ENCODE measurements at places on chromosomes 13 and 19.
A peak's percentile ranks its signal among the peaks of the same experiment; 100 is the strongest.

DNA sequence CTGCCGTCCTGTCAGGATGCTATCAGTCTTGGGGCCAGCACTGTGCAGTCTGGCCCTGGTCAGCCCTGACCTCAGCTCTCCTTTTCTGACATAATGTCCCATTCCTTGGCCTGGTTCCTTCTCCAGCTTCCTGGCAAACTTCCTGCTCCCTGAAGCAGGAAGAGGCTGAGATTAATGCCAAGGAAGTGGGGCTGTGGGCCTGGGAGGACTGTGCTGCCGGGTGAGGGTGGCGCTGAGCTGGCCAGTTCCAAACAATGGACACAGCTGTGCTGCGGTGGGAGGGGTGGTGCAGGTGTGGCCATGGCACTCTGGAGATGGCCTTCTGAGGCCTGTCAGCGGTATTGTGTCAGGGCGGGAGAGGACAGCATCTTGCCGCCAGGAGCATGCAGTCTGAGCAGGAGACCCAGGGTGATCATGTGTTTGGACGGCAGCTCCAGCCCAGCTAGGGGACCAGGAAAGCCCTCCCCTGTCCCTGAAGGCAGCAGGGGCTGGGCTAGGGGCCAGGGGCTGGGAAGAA lies 30.9 kb downstream of the TUBA3C start:
- DNase-seq: no peak

- no peak for DNase-seq
Observed at GRCh38 chr13:72542241-72542640, 185.2 kb downstream of the MZT1 start.

- peak; percentile 99 for DNase-seq
Observed at GRCh38 chr19:49415102-49415809, 8.0 kb downstream of the PTH2 start.

GRCh38 chr19:16343156-16343555 lies 18.5 kb downstream of the KLF2 start:
- DNase-seq: no peak

- DNase-seq: no peak
Observed at GRCh38 chr13:46756977-46757376, 40.0 kb downstream of the ESD start.

DNA sequence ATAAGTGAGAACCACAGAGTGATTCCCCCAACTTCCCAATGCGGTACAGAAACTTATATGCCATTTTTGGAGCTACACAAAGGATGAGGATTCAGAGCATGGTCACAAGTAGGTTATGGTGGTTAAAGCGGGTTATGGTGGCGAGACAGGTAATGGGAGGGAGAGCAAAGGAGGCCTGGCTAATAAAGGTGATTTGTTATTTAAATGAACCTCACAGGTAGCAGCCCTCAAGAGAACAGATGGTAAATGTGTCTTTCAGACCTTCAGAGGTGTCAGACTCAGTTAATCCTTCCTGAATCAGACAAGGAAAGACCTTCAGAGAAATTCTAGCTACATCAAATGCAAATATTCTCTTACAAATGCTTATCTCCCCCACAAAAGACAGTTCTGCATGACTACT lies 1971.4 kb downstream of the OLFM4 start:
- DNase-seq: no peak

DNA sequence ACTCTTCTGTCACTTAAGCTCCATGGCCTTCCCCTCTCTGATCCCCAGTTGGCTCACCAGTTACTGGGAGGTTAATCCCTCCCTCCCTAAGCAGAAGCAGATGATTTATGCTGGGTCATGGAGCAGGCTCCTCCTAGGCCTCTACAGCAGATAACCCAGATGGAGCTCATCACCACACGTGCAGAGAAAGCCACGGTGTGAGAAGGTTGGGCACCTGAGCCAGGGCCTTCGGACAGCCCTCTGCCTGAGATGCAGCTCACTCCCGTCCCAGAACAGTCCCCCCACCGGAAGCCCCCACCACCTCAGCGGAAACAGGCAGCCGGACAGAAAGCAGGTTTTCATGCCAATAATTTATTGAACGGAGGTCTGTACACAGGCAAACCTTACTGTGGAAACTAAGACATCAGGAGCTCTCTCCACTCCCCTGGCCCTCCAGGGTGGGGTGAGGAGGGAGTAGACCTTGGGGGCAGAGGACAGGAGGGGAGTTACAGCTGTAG lies 9.8 kb downstream of the ZNF526 start:
- DNase-seq: no peak

- peak; percentile 85 for DNase-seq
Observed at GRCh38 chr19:3366753-3367627, 607 bp downstream of the NFIC start.

DNA sequence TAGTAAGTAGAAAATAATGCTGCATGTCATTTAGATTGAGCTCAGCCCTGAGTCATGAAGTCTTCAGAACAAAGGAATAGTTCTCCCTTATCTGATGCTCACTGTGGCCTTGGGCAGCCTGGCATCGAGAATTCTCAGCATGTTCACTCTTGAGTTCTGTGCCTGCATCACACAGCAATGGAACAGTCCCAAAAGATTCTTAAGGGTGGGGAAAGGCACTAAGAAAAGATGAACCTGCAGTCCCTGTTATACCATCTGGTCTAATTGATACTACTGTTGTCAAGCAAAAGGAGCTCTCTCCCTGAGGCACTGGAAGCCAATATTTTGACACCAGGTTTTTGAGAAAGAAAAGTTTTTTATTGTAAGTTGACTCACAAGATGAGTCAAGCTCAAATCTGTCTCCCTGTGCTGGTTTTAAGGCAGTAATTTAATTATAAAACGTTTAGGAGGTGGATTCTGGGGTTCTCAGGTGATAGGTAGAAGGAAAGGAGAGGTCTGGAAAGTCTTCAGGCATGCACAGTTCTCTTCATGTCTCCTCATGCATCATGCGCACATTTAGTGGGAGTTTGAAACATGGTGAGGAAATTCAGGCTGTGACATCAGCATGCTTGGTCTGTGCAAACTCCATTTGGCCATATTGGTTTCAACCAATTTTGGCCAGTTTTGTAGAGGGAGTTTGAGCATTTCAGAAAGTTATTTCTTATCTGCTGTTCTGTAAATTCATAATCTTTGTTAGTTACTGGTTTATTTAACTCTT lies 38.1 kb upstream of the ZNF766 start:
- DNase-seq: no peak

GRCh38 chr13:93318534-93319254 lies 92.1 kb downstream of the GPC6 start:
- DNase-seq: peak; percentile 65

GRCh38 chr19:32550666-32551065 lies 30.3 kb upstream of the PDCD5 start:
- DNase-seq: no peak

GRCh38 chr19:13301627-13302334 lies 151.6 kb downstream of the IER2 start:
- DNase-seq: no peak

- DNase-seq: peak; percentile 63
Observed at GRCh38 chr13:31803311-31803710, 64.0 kb downstream of the RXFP2 start.

DNA sequence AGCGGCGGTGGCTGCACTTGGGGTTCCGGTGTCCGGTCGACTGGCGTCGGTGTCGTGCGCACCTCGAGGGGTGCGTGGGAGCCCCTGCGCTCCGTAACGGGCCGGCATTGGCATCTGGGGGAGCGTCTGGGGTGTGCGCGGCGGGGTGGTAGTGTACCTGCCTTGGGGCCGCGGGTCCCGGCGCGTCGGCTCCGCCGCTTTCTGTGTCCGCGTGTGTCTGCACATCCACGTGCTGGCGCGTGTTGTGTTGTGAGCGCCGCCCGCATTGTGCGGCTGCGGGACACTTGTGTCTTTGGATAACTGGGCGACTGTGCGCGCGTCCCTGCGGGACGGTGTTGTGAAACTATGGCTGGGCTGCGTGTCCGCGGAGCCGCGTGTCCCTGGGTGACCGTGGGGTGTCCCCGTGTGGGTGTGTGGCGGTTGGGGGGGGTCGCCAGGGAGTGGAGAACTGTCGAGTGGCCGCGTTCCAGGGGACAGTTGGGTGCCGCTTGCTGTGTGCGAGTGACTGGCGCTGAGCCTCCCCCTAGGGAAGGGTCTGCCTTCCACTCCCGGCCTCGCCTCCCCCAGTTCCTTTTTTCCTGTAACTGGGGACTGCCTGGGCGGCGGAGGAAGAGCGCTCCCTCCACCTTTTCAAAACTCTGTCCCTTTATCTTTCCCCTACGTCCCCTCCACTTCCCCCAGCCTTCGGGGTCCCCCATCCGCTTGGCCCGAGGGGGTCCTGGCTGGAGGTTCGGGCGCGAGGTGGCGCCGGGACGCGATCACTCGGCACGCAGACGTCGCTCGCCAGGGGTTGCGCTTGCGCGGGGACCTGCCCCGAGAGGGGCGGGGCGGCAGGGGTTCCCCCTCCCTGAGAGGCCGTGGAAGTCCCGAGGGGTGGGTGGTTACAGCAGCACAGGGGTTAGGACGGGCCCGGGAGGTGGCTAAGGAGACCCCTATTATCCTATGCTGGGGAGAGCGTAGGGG lies 5.7 kb upstream of the NFIC start:
- peak; percentile 82 for DNase-seq

GRCh38 chr13:95783747-95784146 lies 106.8 kb downstream of the DNAJC3 start:
- DNase-seq: no peak

- DNase-seq: peak; percentile 27
Observed at GRCh38 chr19:35430409-35431144, 17.5 kb upstream of the FFAR2 start.

DNA sequence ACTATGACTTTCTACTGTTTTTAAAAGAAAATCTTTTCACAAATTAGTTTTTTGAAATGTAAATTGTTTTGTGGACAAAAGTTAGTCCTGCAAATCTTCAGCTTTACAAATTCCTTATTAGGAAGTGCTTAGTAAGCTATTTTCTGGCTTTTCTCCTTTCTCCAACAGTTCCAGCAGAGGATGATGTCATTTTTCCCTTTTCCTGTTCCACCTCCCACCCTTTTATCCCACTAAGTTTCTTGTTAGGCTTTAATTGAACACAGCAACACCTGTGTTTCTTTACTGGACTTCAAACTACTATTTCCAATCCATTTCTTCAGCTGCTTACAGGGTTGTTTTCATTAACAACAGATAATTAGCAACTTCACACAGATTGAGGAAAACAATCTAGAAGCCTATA lies 389.2 kb downstream of the NDFIP2 start:
- no peak for DNase-seq

DNA sequence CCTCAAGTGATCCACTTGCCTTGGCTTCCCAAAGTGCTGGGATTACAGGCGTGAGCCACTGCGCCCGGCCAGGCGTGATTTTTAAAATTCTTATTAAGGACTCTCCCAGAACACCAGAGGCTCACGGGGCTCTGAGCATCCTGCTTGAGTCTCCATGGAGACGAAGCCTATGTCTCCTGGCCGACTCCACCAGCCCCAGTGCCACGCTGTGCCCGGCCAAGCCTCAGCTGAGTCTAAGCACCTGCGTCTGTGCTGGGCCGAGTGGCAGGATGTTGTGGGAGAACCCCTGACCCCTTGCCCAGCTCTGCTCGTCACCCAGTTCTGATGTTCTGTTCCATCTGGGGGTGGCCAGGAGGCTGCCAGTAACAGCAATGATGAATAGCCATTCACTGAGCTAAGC lies 3.9 kb upstream of the CELF5 start:
- no peak for DNase-seq

GRCh38 chr13:51823359-51823758 lies 19.4 kb upstream of the DHRS12 start:
- no peak for DNase-seq

GRCh38 chr19:42370626-42371175 lies 19.4 kb downstream of the CNFN start:
- peak; percentile 22 for DNase-seq

DNA sequence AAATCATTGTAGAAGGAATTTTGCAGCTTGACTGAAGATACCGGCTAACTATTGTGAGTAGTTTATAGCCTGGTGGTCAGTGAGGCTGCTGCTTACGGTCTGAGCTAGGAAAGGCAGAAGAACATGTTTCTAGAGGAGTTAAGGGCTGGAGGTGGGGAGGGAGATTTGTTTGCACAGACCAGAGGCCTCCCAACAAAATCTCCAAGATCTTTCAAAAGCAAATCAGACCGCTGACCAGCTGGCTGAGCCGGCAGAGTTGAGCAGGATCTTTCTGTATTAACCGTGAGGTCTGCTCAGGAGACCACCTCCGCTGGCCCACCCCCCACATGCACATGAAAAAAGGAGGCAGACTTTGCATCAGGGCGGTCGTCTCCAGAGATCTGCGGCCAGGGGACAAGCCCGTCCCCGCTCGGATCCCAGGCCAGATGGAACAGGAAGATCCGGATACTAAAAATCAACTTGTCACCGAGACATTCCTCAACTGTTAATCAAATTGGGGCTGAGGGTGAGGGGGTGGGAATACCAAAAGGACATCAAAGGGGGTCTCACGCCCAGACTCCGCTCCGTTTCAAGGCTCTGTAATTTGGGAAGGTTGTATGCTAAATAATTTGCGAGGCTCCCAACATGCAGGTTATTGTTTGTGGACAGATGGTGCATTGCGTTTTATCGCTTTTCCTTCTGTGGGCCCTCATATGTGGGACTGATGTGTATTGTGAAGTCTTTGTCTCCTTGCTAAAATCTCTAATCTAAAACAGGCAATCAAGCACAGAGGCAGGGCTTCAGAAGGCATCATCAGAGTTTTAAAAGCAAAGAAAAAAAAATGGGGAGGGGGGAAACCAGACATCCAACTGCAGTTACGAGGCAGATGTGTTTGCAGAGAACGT lies 319.0 kb downstream of the ZNF536 start:
- DNase-seq: no peak

DNA sequence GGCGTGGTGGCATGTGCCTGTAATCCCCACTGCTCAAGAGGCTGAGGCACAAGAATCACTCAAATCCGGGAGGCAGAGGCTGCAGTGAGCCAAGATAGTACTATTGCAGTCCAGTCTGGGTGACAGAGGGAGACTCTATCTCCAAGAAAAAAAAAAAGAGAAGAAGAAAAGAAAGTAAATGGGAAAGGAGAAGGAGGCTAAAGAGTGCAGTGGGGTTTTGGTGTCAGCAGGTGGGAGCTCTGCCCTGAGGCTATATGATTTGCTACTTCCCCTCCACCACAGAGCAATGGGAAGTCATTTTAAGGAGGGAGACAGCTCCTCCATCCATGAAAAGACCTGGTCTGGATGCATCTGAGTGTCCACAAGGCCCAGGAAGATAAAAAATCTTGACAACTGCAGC lies 23.1 kb downstream of the UNC13A start:
- no peak for DNase-seq

DNA sequence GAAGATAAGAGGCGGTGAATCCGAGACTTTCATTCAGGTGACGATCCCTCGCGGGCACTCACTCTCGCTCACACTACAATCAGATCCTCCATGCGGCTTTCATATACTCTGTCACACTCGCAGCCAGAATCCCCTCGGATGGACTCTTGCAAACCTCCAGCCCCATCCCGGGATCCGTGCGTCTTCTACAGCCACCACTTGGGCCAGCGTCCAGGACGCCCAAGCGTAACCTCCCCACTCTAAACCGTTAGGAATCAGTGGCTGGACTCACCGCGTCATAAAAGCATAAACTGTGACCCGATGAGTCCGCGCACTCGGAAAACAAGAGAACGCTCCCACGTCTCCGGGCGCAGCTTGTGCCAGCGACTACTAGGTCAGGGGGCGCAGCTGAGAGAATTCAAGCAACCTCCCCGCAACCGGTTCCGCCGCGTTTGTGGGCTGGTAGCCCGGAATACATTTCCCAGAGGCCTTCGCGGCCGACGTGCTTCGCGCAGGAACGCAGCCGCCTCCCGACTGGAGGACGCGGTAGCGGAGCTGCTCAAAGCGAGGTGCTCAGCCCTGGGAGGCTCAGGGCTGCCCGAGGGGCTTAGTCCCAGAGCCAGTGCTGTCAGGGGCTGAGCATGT lies 27.6 kb downstream of the ZNF607 start:
- DNase-seq: peak; percentile 90

- no peak for DNase-seq
Observed at GRCh38 chr13:40530961-40531360, 135.5 kb downstream of the FOXO1 start.

- DNase-seq: no peak
Observed at GRCh38 chr13:95343944-95344343, 42.7 kb upstream of the ABCC4 start.

Measured in NB4 (cell line).